ENCODE measurements at places on chromosomes 2 and 18.

GRCh38 chr2:73907840-73908452, 15.1 kb downstream of the ACTG2 start:
- peak; percentile 70 for DNase-seq

DNA sequence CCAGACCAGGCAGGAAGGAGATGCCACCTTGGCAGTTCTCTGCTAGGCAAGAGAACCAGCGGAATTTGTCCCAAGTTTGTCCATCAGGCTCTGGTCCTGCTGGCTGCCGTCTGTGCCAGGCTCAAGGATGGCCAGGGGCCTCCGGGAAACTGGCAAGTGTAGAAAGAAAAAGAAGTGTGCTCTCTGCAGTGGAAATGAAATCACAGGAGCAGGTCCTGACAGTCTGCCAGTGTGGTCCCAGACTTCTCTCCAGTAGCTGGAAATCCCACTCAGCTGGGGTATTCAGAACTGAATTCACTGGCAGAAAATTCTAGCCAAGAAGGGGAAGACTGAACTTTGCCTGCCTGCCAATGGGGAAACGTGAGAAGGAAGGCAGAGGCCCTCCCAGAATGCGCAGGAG, 91.0 kb downstream of the STPG4 start:
- no peak for DNase-seq

DNA sequence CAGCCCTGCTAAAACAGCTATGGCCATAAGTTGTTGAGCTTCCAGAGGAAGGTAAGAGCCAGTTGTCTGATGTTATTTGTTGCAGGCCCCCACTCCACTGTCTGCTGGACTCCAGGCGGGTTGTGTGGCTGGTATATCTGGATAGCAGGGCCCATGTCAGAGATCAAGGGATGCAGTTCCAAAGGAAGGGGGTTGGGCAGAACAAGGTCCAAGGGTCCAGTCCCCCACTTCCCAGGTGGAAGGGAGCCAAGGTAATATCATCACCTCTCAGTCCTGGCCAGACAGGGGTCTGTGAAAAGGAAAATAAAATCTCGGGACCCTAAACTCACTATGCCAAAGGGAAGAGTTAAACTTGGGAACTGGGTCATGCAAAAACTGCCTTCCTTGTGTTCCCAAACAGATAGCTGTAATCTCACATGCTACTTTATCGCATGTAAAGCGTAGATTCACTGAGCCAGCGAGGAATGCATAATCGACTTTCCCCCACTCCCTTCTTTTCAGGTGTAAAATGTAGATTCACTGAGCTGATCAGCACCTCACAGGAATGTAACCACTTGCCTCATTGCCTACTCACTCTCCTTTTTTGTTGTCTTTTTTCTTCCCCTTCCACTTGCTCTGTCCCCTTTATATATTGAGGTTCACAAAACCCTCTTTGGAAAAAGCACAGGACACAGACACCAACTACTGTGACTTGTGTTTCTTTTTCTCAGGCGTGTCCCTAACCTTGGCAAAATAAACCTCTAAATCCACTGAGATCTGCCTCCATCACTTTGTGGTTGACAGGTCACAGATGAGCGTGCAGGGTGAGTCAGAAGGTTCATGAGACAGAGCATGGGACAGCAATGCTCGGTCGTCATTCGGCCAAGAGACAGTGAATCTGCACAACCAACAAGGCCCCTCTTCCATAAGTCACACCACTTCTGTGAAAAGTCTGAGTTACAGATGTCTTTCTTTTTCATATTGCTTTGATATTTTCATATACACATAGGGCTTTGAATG, 255.3 kb upstream of the SIX2 start:
- DNase-seq, result no peak

GRCh38 chr2:773256-774160, 96.3 kb upstream of the TMEM18 start:
- DNase-seq, result no peak

- no peak for DNase-seq
Measured at GRCh38 chr2:68853035-68853434, 18.2 kb downstream of the BMP10 start.

- no peak for DNase-seq
Measured at GRCh38 chr2:113187771-113188170, 14.0 kb downstream of the PSD4 start.

DNA sequence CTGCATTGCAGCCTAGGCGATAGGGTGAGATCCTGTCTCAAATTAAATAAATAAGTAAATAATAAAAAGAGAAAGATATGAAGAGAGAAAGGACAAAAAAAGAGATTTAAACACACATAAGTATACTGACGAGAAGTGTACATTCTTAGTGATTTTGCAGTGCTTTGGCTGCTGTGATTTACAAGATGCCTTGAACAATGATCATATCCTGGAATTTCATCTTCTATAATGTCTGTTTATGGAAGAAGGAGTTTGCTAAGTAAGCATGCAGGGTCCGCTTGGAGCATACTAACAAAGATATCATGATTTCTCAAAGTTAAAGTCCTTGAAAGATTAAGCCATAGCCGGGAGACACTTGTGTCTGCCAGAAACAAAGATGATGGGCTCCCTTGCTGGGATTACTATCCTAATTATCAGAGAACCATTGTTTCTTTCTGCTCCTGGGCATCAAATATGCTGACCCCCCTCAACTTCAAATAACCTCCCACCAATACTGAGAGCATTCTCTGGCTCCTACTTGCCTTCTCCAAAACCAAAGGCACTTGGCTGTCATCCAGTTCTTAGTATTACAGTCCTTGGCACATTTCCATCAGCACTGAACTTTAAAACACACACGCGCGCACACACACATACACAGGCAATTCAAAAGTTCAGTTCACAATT, 47.5 kb upstream of the STAM2 start:
- peak; percentile 8 for DNase-seq

- no peak for DNase-seq
Measured at GRCh38 chr2:80019571-80020460, 284.7 kb downstream of the LRRTM1 start.

- DNase-seq, result no peak
Measured at GRCh38 chr2:98868548-98869271, 67.3 kb downstream of the CRACDL start.

GRCh38 chr18:29652797-29653196, 1389.7 kb downstream of the DSC3 start:
- no peak for DNase-seq

DNA sequence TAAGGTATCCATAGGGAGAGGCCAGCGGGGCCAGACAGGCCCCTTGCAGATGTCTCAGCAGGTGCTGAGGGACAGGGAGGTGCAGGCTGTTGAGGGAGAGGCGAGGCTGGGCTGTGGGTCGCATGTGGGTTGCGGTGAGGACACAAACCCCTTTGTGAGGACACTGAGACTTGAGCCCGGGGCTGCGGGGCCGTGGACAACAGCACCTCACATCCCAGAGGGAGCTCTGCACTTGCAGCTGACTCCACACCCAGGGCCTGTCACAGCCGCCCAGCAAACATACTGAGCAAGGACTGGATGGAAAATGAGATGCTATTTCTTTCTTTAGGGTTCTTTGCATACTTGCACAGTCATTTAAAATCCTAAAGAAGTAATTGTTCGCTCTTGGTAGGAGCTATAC, 95.3 kb upstream of the NFATC1 start:
- DNase-seq, result no peak

DNA sequence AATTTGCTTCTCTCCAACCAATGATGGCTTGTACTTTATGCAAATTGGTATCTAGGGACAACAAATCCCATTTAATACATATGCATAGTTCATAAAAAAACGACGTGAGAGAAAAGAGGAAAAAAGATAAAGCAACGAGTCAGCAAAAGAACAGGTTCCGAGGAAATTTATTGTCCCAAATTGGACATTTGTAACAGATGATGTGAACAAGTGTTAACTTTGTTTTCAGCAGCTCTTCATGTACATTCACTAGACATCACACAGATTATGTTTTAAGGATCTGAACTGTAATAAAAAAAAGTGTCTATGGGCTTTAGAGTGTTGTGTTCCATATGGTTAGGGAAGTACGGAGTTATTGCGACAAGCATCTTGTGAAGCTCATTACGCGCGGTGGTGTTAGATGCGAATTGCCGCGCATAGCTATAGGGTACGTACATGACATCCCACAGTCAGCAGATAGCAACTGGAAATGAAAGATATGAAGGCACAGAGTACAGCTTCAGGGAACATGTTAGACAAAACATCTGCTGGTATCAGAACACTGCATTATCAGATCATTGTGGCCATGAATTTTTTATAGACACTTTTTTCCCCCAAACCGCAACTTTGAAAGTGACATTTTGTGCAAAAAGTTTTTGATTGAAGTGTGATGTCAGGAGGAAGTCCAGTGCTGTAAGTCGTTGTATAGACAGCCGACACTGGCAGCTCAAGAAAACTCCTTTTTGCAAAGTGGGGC, 1073.1 kb upstream of the FANCL start:
- DNase-seq, result no peak

DNA sequence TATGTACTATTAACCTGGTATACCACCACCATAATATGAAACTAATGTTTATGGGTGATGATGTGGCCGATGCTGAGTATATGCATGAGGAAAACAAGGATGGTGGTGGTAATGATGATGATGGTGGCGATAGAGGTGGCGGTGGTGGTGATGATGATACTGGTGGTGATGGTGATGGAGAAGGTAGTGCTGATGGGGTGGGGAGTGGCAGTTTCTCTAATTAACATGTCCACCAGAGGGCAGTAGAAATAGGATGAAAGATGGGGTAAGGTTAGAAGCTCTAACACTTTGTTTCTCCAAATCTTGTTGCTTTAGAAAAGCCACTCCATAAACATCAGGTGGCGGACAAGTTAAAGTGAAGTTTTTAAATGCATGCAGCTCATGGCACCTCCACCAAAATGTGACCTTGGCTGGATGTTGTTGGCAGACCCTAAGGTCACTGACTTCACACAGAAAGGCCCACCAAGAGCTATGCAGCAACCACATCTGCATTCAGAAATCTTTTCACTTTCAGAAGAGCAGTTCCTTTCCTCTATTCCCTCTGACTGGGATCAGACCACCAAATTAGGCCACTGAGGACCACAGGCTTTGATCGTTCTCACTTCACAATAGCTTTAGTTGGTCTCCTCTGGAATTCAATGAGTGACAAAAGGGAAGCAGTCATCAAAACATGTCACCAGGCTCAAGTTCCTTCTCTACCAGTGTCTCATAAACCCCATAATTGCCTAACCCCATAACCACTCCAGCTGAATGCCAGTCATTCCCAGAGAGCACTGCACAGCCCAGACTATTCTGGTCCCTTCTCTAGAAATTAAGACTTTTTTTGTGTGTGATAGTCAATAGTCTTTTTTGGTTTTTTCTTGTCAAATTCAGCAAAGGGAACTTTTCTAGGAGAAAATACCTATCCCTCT, 7.5 kb upstream of the BCL11A start:
- peak; percentile 83 for DNase-seq

GRCh38 chr18:3037423-3037915, 24.5 kb upstream of the LPIN2 start:
- peak; percentile 41 for DNase-seq

DNA sequence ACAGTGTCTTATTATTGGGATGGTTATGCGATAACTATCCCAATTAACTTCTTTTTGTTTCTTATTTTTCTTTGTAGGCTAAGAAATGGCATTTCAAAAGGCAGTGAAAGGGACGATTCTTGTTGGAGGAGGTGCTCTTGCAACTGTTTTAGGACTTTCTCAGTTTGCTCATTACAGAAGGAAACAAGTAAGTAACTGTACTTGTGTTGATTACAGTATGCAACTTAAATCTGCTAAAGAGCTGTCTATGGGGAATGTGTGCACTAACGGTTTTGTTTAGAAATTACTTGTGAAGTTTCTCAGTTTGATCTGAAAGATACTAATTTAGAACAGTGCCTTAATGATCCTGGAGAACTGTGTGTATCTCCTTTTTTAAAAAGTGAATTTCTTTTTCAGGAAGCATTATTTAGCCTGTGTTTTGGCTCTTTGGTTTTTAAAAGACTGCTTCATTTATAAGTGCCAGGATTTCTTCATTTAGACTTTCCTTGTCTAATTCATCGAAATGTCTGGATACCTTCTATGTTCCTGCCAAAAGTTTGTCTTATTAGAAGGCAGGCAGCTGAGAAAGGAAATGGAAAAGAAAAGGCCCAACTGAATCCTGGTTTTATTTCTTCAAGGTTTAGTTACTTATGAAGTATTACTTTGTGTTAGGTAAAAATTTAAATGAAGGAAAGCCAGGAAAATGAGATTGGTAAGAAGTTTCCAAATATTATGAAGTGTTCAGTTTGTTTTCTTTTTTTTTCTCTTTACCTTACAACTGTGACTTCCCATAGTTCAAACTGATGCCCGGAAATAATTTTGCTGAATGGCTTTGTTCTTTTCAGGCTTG, 40.1 kb downstream of the GPD2 start:
- no peak for DNase-seq

DNA sequence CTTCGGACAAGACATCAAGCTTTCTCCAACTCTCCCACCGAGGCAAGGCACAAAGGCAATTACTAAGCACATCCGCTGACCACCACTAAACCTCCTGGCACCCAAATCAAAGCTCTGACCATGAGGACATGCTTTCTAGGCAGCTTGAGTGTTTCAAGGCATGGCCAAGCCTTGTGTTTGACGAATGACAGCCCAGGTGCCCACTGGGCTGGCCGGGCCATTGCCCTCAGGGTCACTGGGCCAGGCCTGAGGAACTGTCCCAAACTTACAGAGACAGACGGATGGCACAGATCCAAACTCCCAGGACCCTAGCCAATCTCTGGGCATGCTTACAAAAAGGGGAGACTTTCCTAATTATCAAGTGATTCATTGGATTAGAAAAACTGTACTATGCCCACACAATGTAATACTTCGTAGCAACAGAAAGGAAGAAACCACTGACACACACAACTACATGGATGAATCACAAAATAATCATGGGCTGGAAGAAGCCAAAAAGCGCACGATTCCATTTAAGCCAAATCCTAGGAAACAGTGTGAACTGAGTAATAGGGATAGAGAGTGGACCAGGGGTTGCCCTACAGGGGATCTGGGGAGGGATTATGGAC, 20.2 kb downstream of the CRACDL start:
- no peak for DNase-seq

DNA sequence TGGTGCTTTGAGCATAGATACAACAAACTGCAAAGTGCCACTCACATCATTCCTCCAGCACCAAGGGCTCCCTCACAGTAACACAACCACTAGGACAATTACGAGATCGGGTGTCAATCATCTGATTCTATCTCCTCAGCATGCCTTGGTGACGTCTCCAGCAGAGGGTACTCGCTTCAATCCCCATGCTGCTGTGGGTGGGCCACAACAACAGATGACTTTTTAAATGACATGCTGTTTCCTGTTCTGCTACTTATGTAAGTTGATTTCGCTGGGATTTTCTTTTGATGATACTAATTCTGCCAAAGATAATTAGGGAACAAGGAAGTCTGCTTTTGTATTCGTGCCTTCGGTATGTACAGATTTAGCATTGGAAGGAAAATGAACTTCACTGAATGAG, 1113.0 kb downstream of the BCL11A start:
- DNase-seq, result no peak

GRCh38 chr18:8899000-8899399, 193.6 kb downstream of the MTCL1 start:
- peak; percentile 7 for DNase-seq

GRCh38 chr18:44799907-44800421, 119.3 kb downstream of the SETBP1 start:
- no peak for DNase-seq

- DNase-seq, result no peak
Measured at GRCh38 chr2:234873828-234874173, 78.0 kb upstream of the SH3BP4 start.

Data from NAMALWA (cell line).